ENCODE measurements at places on chromosomes 16 and 17.

DNA sequence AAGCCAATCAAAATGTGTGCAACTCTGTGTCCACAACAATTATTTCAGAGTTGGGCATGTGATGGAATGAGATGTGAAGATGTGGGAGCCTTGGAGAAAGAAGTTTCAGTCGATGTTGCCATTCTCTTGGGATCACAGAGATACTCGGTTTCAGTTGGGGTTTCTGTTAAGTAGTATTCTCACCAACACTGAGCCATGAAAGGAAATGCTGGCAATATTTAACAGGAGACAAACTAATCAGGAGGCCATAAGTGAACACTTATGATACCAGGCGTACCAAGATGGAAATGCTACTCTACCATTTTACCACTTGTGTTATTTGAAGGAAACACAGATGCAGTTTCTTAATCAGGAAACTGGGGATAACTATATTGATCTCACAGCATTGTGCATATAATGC, 53.3 kb upstream of the NUDT7 start:
- no peak for DNase-seq

DNA sequence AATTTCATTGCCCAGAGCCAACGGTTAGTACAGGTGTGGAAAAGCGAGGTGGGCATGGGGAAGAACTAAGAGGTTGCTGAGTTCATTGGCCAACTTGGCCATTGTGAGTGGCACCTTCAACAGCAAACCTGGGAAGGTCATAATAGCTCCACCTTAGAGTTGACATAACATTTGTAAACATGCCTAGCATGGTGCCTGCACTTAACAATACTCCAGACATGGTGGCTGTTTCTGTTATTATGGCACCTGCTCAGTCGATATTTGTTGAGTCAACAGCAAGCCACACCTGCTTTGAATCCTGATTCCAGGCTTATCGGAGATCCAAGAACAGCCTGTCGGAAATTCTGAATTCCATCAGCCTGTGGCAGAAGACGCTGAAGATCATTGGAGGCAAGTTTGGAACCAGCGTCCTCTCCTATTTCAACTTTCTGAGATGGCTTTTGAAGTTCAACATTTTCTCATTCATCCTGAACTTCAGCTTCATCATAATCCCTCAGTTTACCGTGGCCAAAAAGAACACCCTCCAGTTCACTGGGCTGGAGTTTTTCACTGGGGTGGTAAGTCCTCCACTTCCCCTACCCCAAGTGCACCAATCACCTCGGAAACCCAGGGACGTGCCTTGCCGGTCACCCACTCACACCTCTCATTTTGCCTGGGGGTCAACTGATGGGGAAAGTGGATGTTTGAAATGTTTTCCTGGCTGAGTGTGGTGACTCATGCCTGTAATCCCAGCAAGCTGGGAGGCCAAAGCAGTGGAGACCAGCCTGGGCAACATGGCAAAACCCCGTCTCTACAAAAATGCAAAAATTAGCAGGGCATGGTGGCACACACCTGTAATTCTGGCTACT, 46.0 kb downstream of the TMC5 start:
- no peak for DNase-seq

DNA sequence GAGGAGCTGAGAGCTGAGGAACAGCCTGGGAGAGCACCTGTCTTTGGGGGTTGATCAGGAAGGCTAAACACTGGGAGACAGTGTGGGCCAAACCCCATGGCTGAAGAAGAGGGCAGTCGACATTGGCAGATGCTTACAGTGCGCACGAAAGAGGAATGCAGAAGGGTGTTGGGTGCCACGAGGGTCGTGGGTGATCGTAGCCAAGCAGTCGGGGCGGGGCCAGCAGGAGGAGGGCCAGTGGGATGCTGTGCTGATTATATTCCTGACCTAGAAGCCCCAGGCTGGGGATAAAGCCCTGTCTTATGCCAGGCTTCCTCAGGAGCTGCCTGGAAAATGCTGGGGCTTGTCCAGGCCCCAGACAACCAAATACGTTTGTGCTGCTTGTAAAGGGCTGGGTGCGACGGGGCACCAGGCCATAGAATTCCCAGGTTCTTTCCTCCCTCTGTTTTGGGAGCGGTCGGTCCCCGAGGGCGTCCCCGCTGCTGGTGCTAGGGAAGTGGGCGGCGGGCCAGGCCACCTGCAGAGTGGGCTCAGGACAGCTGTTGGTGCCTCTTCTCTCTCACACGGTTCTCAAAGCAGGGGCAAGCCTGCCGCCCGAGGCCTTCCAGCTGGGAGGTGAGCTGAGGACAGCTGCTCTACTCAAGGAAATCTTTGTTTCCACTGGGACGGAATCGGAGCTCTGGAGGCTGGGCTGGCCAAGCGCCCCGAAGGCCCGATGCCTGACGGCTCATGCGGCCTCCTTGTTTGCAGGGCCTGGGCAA, 10.0 kb downstream of the C1QTNF1 start:
- DNase-seq = no peak

DNA sequence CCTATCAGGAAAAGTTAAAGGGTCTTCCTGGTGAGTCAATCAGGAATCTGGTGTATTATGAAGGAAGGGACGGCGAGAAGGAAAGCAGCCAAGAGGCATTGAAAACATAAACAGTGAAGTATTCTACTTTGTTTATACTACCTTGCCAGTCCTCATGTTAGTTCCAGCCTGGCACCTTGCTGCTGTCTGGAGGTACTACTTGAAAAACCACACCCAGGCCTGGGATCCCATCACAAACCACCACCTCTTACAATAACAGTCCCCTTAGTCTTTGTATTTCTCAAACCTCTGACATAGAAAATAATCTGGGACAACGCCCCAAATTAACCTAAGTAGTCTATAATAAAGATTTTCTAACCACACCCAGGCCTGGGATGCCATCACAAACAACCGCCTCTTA, 676.7 kb upstream of the SOX9 start:
- DNase-seq = no peak

GRCh38 chr17:8248751-8249607, at the start of gene PFAS:
TSS of gene PFAS (plus strand) at chr17:8249289. CDS start at chr17:8253938, 4,649 bp downstream.
- peak; percentile 83 for DNase-seq

GRCh38 chr16:79811541-79811940, 211.0 kb upstream of the MAF start:
- no peak for DNase-seq

DNA sequence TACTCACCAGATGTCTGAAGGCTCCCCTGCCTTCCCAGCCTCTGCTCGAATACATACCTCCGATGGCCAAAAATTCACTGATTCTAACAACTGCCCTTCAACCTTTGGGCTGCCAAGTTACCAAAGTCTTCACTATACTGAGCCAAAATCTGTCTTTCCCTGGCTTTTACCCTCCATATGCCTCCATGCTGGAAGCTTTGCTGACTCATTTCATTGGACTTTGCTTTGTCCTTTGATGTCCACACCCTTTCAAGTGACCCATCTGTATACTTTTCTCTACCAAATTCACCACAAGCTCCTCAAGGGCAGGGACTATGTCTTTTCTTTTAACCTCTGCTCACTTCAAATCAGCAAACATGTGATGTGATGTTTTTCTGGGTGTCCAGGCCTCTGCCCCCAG, 21.0 kb upstream of the MTMR4 start:
- no peak for DNase-seq

GRCh38 chr17:13539421-13539820, 62.3 kb downstream of the HS3ST3A1 start:
- DNase-seq = no peak

- no peak for DNase-seq
Measured at GRCh38 chr17:29620779-29621500, 1.8 kb downstream of the CORO6 start.

DNA sequence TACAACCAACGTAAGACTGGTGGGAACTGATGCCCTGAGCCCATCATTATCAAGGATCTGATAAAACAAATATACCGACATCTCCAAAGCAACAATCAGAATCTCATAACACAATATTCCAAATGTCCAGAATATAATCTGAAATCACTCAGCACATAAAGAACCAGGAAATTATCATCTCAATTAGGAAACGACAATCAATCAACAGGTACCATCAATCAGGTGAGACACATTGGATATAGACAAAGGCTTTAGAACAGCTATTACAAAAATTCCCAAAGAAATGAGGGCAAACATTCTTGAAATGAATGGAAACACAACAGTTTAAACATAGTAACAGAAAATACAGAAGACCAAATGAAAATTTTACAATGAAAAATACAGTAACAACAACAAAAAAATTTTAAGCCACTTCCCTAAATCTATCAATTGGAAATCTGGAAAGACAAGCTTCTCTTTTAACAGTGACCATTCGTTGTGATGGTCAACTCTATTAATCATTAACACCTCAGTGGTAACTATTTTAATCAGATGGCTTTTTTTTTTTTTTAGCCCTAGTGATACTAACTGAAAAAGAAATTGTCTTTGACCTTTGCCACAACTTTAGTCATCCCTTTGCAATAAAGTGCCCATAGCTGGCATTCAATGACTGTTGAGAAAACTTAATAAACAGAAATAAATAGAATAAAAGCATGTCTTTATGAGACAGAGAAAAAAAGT, 70.4 kb downstream of the USP32 start:
- DNase-seq = no peak

- no peak for DNase-seq
Measured at GRCh38 chr17:79707931-79708891, 22.5 kb upstream of the ENPP7 start.

DNA sequence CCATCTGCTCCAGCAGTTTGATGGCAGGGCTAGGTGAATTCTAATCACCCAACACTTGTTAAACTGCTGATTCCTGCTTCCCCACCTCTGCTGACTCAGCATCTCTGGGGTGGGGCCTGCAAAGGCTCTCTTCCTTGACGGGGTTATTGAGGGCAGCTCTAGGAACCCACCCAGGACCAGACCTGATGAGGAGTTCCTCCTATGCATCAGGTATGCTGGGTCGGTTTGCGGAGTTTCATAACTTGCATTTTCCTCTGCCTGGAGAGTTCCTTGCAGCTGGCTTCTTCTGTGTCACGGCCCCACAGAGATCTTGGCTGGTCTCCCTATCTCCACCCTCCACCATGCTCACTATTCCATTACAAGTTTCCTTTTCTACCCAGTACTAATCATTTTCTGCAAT, 93.4 kb upstream of the CCL2 start:
- no peak for DNase-seq

DNA sequence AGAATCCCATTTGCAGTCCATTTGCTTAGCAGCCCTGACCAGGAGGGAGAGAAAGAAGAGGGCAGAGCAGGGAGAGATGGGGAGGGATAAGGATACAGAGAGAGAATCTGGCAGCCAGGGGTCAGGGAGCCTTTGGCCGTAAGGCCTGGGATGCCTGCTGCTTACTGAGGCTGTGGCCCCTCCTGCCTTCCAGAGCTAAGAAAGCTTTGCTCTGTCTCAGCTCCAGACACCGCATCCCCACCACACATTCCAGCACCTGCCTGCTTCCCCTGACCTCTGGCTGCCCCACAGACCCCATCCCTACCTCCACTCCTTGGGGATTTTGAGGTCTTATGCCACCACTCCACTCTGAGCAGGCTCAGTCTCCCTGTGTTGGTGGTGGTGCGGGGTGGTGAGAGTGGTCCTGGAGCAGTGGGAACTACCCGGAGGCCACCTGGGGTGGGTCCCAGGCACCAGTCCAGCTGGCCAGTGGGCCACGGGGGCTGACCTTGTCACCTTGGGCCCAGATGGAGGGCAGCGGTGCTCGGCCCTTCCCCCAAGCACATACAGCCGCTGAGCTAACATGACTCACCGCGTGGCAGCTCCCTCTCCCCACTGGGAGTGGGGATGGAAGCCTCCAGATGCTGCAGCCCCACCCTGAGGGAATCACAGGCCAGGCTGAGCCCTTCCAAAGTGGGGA, 58.3 kb downstream of the RAI1 start:
- DNase-seq = no peak

- DNase-seq = no peak
Measured at GRCh38 chr17:53932386-53932785, 109.7 kb downstream of the KIF2B start.

- no peak for DNase-seq
Measured at GRCh38 chr17:82938486-82938872, 98.7 kb upstream of the ZNF750 start.

DNA sequence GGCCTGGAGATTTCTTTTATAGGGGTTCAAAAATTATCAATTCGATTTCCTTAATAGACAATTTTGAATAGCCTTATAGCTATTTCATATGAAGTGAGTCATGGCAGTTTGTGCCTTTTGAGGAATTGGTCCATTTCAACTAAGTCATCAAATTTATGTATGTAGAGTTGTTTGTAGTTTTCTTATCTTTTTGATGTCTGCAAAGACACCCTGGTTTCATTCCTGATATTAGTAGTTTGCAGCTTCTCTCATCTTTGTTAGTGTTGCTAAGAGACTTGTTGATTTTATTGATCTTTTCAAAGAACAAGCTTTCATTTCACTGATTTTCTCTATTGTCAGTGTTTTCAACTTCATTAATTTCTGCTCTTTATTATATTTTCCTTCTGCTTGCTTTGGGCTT, 44.2 kb downstream of the N4BP1 start:
- DNase-seq = no peak

- DNase-seq = no peak
Measured at GRCh38 chr16:54031107-54031760, 255.4 kb downstream of the IRX3 start.

DNA sequence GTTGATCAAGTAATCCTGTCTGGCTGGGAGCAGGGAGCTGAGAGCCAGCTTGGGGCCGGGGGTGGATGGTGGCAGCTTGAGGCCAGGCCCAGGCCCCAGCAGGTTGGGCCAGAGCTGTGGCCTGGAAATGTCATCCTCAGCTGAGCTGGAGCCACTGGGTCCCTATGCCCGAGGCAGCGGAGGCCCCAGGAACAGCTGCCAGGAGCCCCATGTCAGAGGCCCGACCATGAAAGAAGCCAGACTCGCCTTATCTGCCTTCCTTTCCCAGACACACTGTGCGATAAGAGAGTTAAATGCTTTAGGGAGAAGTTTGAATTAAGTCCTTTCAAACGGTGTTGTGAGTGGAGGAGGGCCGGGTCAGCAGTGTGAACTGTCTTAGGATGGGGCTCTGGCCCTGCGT, 3.5 kb downstream of the SMTNL2 start:
- no peak for DNase-seq

- no peak for DNase-seq
Measured at GRCh38 chr17:50440172-50440837, 14.3 kb downstream of the ACSF2 start.

GRCh38 chr16:2326191-2326590, 14.3 kb downstream of the ABCA3 start:
- no peak for DNase-seq

- DNase-seq = no peak
Measured at GRCh38 chr17:70621566-70621965, 452.2 kb downstream of the KCNJ2 start.

DNA sequence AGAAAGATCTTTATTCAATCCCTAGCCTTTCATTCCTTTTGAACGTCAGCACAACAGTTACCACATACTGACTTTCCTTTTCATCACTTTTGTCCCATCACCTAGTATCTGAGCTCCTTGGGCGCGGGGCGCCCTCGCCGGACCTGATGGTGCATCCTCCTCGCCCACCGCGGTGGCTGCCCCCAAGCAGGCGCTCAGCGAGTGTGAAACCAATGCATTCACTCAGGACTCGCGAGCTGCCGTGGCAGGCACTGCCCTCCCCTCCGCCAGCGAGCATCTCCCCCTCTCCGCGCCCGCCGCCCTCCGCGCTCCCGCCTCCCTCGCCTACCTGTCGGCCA, 756 bp downstream of the KLHL11 start:
- no peak for DNase-seq
